ENCODE measurements at places on chromosomes 5 and 9.

DNA sequence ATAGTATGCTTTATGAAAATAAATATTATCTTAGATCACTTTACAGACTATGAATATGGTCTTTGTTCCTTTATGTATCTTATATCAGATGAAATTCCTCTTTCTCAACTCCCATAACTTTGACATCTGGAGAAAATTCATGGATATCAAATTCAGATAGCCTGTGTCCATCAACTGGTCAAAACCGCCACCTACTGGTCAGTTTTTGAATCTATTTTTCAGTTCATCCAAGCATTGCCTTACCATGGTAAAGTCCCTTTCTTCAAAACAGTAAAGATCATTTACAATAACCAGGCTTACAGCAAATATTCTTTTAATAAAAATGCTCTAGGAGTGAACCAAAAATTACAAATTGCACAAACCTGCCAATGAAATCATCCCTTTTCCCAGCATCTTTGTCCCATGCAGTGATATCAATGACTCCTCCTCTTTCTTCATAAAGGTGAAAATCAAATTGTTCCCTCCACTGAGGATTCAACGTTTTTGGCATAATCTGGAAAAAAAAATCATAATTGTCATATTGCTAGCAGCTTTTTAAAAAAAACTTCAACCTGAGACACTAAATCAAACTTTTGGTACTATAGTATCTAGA, 290.5 kb downstream of the SLF1 start:
- no peak for DNase-seq

GRCh38 chr9:32501868-32502267, 24.1 kb downstream of the RIGI start:
- no peak for DNase-seq

GRCh38 chr5:124634741-124635323, 111.6 kb downstream of the ZNF608 start:
- DNase-seq: no peak

- no peak for DNase-seq
Observed at GRCh38 chr9:134863941-134864820, 16.4 kb upstream of the FCN2 start.

DNA sequence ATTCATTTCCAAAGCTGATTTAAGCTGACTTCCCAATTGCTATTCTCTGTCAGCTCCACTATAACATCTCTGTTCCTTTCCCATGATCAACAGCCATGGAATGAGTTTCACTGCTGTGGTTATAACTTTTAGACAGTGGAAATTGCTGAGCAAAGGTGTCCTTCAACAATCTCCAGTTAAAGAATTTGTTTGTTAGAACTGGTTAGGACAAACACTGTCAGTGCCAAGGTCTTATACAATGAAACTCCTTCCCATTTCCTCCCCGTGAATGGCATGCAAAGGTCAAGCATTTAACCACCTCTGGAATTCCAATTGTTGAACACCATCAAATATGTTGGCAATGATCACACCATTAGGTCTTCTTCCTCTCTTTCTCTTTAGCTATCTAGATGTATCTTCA, 45.7 kb upstream of the GHR start:
- DNase-seq: no peak

DNA sequence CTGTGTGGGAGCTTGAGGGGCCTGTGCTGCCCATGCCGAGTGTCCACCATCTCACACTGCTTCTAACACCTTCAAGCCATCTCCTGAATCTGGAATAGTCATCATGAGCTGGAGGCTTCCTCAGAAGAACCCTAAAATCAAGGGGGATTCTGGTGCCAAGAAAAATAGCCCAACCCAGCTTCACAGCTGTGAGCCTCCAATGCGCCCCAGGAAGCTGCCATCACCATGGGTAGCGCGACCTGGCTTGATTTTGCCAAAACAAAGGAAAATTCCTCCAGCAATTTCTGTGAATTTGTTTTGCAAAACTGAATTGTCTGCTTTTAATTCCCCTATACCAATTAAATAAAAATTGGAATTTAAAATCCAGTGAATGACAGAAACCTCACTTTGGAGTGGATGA, 6.2 kb upstream of the TIFAB start:
- DNase-seq: no peak

- no peak for DNase-seq
Observed at GRCh38 chr9:7192266-7192665, 434.5 kb downstream of the KDM4C start.

- no peak for DNase-seq
Observed at GRCh38 chr5:169762338-169763095, 125.4 kb downstream of the DOCK2 start.

- no peak for DNase-seq
Observed at GRCh38 chr9:109325089-109325488, 4.2 kb upstream of the EPB41L4B start.

- DNase-seq: no peak
Observed at GRCh38 chr5:148912146-148912545, 85.7 kb downstream of the ADRB2 start.

GRCh38 chr5:61279725-61280124, 52.3 kb upstream of the ZSWIM6 start:
- DNase-seq: no peak
